ENCODE measurements at places on chromosomes 12 and 14. TPM values are rescaled to one million over a fixed set of nuclear protein-coding genes. Genes with fewer than 3 reads are reported as not detected.
A peak's percentile ranks its signal among the peaks of the same experiment; 100 is the strongest.

ASB8 gene
- 28.9 TPM for total RNA-seq

AMN gene
- 18.8 TPM for total RNA-seq

CCDC177 gene
- total RNA-seq = not detected

CREBL2 gene
- total RNA-seq = 67.8 TPM

TMEM119 gene
- total RNA-seq = 21.6 TPM

CLEC4C gene
- total RNA-seq = not detected

PPM1H gene
- total RNA-seq = 6.9 TPM

SIX4 gene
- total RNA-seq = 5.7 TPM

GPR68 gene
- total RNA-seq = not detected

DNA sequence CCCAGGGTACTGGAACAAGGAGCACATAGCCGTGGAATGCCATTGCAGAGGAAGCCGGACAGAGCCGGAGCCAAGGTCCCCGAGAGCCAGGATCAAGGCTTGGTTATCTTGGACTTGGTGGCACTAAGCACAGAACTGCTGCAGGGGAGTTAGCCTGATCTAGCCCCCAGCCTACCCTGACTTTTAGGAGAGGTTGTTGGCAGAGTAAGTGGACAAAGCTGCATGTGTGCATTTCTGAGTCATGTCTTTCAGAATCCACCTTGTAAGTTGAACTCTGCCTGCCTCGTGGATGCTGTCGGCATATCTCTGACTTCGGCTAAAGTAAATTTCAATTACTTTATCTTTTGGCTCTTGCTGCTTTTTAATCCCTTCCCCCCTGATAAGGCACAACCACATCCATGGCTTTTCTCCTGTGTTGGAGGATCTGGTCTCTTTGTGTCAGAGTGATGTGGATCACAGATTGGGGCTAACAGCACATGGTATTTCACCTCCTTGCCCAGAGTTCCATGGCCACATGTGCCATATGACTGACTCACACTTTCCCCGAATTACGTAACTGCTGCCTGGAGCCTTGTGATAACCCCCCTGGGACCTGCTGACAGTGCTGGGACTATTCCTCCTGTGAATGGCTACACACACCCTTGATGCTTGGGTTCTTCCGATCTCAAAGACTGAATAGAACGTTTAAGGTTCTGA lies 240.3 kb downstream of the EMP1 start:
- H3K4me1 ChIP-seq = no peaks in the 10 kb centered on the region
- no peak overlapping the region for H3K4me3 ChIP-seq
- DNase-seq = no peak
- no peak overlapping the region for H3K27ac ChIP-seq
- H3K27me3 ChIP-seq = no peaks in the 10 kb centered on the region

DNA sequence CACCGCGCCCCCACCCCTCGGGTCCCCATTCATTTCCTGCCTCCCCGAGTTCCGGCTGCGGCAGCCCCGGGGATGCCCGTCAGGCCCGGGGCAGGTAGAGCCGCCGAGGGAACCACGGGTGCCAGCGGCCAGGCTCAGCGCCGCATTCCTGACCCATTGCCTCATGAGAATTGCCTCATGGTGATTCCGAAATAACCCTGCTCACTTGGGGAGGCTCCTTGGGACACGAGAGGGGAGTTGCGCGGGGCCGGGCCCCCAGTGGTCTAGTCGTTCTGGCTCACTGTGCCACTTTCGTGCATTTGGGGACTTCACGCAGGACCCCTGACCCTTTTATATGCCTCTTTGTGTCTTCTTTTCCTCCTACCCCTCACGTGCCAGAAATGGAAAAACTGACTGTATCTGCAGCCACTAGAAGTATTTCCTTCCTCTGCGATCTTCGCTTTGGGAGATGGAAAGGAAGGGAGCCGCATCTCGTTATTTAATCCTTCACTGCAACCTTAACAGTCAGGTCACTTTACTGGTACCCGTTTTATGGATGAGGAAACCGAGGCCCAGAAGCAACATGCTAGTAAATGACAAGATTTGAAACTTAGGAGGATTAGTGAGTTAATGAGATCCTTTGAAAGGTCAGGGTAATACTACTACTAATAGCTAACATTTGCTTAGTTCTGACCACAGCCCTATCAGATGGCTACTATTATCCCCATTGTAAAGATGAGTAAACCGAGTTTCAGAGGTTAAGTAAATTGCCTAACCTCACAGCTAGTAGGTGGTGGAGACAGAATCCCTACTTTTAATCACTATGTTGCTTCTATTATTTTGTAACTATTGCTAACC lies 768 bp downstream of the PTPN11 start:
- no peaks in the 10 kb centered on the region for H3K36me3 ChIP-seq
- H3K4me3 ChIP-seq = peak overlapping the region; percentile 99
- peaks cover 15% of the 10 kb centered on the region for H3K4me1 ChIP-seq

DNA sequence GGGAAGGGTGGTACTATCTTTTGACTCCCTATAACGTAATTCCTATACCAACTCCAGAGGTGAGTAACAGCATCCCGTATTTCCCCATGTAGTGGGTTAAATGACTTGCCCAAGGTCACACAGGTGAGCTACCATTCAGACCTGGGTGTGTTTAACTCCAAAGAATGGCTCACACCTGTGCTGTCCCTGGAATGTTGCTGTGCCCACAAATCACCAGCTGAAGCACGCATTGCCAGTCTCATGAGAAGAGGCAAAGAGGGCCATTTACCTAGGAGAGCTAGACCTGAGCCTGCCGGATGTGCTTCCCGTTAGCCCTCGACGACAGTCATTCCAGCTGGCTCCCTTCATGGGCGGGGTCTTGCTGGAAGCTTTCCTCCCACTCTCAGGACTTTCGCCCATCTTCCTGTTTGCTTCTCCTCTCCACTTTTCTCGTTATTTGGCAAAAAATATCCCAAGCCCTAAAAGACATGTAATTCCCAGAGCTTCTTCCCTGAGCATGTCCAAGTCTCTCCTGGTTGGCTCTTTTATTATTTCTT lies 106.6 kb upstream of the VASH1 start:
- DNase-seq = no peak
- H3K36me3 ChIP-seq = no peaks in the 10 kb centered on the region
- H3K27me3 ChIP-seq = no peaks in the 10 kb centered on the region
- no peaks in the 10 kb centered on the region for H3K4me1 ChIP-seq
- no peak overlapping the region for H3K27ac ChIP-seq

- DNase-seq = no peak
- no peaks in the 10 kb centered on the region for H3K4me1 ChIP-seq
- no peak overlapping the region for H3K4me3 ChIP-seq
- no peaks in the 10 kb centered on the region for H3K36me3 ChIP-seq
- H3K27me3 ChIP-seq = no peaks in the 10 kb centered on the region
- no peak overlapping the region for H3K27ac ChIP-seq
Observed at GRCh38 chr12:96719660-96720362, 187.2 kb upstream of the NEDD1 start.

- H3K27ac ChIP-seq = no peak overlapping the region
- no peak for DNase-seq
- H3K4me1 ChIP-seq = no peaks in the 10 kb centered on the region
- H3K4me3 ChIP-seq = no peak overlapping the region
Observed at GRCh38 chr14:36771028-36771640, 109.5 kb downstream of the PAX9 start.

GRCh38 chr14:98785578-98785977 lies 486.4 kb downstream of the BCL11B start:
- no peaks in the 10 kb centered on the region for H3K27me3 ChIP-seq
- DNase-seq = no peak
- no peak overlapping the region for H3K27ac ChIP-seq
- H3K36me3 ChIP-seq = no peaks in the 10 kb centered on the region
- no peak overlapping the region for H3K4me3 ChIP-seq

GRCh38 chr12:97267594-97268202 lies 194.9 kb upstream of the RMST start:
- no peaks in the 10 kb centered on the region for H3K36me3 ChIP-seq
- H3K27me3 ChIP-seq = no peaks in the 10 kb centered on the region
- H3K27ac ChIP-seq = peak overlapping the region; percentile 75
- H3K4me1 ChIP-seq = peaks cover 12% of the 10 kb centered on the region
- no peak overlapping the region for H3K4me3 ChIP-seq

DNA sequence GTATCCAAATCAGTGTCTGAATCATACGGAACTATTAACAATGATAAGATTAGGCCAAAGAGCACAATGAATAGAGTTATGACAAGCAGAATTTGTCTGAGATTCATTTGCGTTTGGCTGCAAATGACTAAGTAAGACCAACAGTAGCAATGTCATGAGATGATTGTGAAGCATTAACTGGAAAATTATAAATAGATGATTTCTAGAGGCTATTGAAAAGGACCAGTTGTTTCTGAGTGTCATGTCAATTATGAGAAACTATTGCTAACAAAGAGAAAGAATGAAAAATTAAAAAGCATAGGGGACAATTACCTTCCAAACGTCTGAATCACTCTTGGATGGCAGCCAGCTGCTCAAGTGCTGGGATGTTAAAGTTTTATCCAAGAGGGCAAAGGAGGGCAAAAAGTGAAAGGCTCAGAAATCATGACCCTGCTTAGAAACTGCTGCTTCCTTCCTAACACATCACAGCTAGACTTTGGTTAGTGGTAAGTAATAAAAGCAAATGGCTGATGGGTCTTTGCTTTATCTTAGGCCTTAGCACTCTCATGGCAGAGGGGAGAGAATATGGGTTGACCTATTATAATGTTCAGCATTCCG lies 89.0 kb downstream of the AKAP6 start:
- H3K4me3 ChIP-seq = no peak overlapping the region
- no peaks in the 10 kb centered on the region for H3K36me3 ChIP-seq
- peak overlapping the region; percentile 1 for H3K27ac ChIP-seq
- peaks cover 15% of the 10 kb centered on the region for H3K4me1 ChIP-seq
- peak; percentile 80 for DNase-seq
- H3K27me3 ChIP-seq = no peaks in the 10 kb centered on the region

- H3K4me3 ChIP-seq = no peak overlapping the region
- H3K36me3 ChIP-seq = no peaks in the 10 kb centered on the region
Observed at GRCh38 chr12:30145684-30146032, 361.9 kb upstream of the TMTC1 start.

GRCh38 chr12:72057330-72057914 lies 118.8 kb downstream of the TPH2 start:
- no peak overlapping the region for H3K4me3 ChIP-seq
- H3K36me3 ChIP-seq = no peaks in the 10 kb centered on the region
- H3K4me1 ChIP-seq = no peaks in the 10 kb centered on the region
- H3K27me3 ChIP-seq = no peaks in the 10 kb centered on the region

GRCh38 chr12:41277946-41278267 lies 89.8 kb downstream of the PDZRN4 start:
- DNase-seq = no peak
- H3K27ac ChIP-seq = no peak overlapping the region
- H3K36me3 ChIP-seq = no peaks in the 10 kb centered on the region
- no peak overlapping the region for H3K4me3 ChIP-seq
- H3K27me3 ChIP-seq = no peaks in the 10 kb centered on the region

GRCh38 chr14:23056145-23056955 lies 970 bp downstream of the CDH24 start:
- no peak overlapping the region for H3K4me3 ChIP-seq
- H3K4me1 ChIP-seq = no peaks in the 10 kb centered on the region
- H3K27ac ChIP-seq = no peak overlapping the region
- peaks cover 26% of the 10 kb centered on the region for H3K36me3 ChIP-seq
- DNase-seq = peak; percentile 52

GRCh38 chr14:36942522-36943245 lies 229.7 kb downstream of the SLC25A21 start:
- no peak overlapping the region for H3K4me3 ChIP-seq
- H3K27ac ChIP-seq = no peak overlapping the region
- no peaks in the 10 kb centered on the region for H3K4me1 ChIP-seq
- no peak for DNase-seq

GRCh38 chr14:92759679-92760523 lies 11.5 kb upstream of the LGMN start:
- H3K4me1 ChIP-seq = peaks cover 22% of the 10 kb centered on the region
- no peak overlapping the region for H3K27ac ChIP-seq
- no peaks in the 10 kb centered on the region for H3K36me3 ChIP-seq
- no peak overlapping the region for H3K4me3 ChIP-seq

DNA sequence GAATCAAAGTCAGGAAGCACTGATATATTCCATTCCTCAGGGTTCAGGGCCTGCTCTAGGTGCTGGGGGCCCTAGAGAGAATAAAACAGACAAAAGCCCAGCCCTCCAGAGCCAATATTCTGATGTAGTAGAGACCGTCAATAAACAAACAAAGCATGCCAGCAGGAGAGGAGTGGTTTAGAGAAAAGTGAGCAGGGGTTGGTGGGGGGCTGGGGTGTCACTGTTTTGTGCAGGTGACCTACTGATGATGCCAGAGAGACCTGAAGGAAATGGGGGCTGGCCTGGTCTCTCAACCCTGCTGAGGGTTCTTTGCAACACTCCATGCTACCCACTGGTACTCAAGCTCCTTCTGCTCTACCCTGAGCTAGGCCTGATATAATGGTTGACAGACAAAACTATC lies 26.5 kb downstream of the IL26 start:
- no peak for DNase-seq
- no peaks in the 10 kb centered on the region for H3K27me3 ChIP-seq
- no peak overlapping the region for H3K27ac ChIP-seq
- H3K4me3 ChIP-seq = no peak overlapping the region
- H3K4me1 ChIP-seq = no peaks in the 10 kb centered on the region

- no peaks in the 10 kb centered on the region for H3K27me3 ChIP-seq
- no peaks in the 10 kb centered on the region for H3K36me3 ChIP-seq
- no peak overlapping the region for H3K27ac ChIP-seq
- no peaks in the 10 kb centered on the region for H3K4me1 ChIP-seq
- H3K4me3 ChIP-seq = no peak overlapping the region
Observed at GRCh38 chr14:106619606-106620005, 1093.2 kb downstream of the TMEM121 start.

- no peaks in the 10 kb centered on the region for H3K27me3 ChIP-seq
- no peaks in the 10 kb centered on the region for H3K4me1 ChIP-seq
- no peak for DNase-seq
- H3K4me3 ChIP-seq = no peak overlapping the region
- H3K36me3 ChIP-seq = no peaks in the 10 kb centered on the region
Observed at GRCh38 chr12:95955549-95956159, 12.5 kb downstream of the AMDHD1 start.

DNA sequence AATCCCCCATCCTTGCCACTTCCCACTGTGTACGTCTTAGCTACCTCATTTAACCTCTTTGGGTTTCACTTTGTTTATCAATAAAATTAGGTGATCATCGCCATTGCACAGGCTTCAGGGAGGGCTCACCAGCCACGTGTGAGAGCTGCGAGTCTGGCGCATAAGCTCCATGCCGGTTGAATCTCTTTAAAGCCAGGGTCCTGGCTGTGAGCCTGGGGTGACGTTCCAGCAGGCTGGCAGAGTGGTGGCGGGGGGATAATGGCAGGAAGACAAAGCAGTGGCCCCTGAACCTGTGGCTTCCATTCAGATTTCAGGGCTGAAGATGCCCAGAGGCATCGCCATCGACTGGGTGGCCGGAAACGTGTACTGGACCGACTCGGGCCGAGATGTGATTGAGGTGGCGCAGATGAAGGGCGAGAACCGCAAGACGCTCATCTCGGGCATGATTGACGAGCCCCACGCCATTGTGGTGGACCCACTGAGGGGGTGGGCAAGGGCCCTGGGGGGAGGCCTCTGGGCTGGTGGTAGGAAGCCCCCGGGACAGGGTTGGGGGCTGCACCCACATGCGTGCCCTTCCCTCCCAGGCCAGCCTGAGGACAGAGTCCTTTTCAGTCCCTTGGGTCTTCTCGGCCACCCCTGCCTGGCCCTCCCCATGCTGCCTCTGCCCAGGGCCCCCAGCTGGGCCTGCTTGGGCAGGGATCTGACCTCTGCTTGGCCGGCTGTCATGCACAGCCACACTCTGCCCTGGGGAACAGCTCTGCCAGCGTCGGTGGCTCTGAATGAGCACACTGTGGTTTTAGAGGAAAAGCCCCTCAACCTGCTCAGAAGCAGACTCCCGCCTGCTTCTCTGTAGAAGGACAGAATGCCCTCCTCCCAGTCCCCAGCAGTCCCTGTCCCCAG lies 8.6 kb upstream of the NXPH4 start:
- H3K36me3 ChIP-seq = peaks cover 20% of the 10 kb centered on the region
- H3K4me1 ChIP-seq = no peaks in the 10 kb centered on the region

GRCh38 chr14:100082723-100083122 lies 17.5 kb downstream of the EVL start:
- no peaks in the 10 kb centered on the region for H3K4me1 ChIP-seq
- no peak overlapping the region for H3K27ac ChIP-seq
- no peaks in the 10 kb centered on the region for H3K27me3 ChIP-seq
- no peak for DNase-seq
- H3K36me3 ChIP-seq = no peaks in the 10 kb centered on the region
